T-helper 17 cell (primary cell): ENCODE measurements at places on chromosomes 1 and 21.

GRCh38 chr1:28064064-28064463 is 24.3 kb downstream of the EYA3 start:
- no peak for DNase-seq

- DNase-seq: no peak
These were observed 135.6 kb upstream of the KCNJ15 start for GRCh38 chr21:38120984-38121855.

GRCh38 chr1:17184161-17184665 is 20.7 kb upstream of the PADI1 start:
- no peak for DNase-seq

- no peak for DNase-seq
These were observed 252.1 kb downstream of the PRDM2 start for GRCh38 chr1:13951793-13952751.

DNA sequence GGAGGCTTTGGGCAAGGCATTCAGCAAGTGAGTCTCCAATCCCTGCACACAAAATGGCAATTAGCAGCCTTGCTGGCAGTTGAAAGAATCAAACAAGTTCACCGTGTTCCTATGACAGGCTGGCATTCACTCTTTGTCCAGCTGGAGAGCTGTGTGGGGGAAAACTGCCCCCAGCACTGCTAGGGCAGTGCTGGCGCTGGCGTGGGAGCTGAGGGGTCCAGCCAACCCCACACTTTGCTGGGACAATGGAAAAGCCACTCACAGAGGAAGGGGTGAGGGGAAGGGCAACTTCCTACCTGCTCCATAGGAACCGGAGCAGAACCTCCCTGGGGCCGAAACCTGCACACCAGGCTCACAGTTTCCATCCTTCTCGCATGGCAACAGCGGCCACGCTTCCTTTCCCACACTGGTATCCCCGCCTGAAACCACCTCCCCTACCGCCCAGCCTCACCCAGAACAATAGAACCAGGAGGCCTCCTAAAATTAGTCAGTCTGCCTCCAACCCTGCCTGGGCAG is 26.7 kb upstream of the KCNN3 start:
- no peak for DNase-seq

DNA sequence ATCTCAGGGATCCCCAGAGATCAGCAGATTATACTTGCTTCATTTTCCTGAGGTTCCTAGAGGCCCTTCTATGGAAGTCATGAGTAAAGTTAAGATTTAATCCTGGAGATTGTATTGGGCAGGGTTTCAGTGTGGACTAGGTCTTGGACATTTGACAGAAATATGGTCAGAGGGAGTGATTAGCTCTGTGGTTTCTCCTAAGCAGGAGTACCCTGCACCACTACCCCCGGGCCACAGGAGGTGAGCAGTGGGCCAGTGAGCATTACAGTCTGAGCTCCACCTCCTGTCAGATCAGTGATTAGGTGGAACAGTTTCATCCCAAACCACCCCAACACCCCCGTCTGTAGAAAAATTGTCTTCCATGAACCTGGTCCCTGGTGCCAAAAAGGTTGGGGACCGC is 43.2 kb downstream of the PHACTR4 start:
- DNase-seq: no peak

DNA sequence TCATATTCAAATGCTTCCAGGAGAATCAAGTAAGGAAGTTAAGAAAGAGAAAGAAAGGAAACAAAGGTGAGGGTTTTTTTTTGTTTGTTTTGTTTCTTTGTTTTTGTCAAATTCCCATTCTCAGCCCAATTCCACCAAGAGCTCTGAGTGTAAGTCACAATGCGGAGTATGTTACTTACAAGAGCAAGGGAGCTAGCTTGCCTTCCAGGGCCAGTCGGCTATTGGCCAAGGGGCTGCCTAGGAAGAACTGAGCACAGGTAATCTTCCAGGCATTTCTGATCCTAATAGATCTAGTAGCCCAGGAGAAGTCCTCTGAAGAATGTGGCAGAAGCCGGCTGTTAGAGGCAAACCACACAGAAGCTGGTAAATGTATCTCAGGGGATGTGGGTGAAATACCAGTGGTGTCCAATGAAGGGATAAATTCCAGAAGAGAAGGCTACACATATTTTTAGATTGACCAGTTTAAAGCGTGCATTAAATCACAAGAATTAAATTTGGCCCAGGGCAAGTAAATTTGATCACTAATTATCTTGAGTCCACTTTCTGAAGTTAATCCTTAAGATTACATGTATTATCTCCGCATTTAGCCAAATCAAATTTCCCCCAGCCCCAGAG is 239.6 kb upstream of the ADAMTS5 start:
- DNase-seq: no peak

GRCh38 chr21:27840262-27840661 is 873.4 kb upstream of the ADAMTS5 start:
- DNase-seq: no peak

- DNase-seq: no peak
These were observed 17.4 kb downstream of the SDE2 start for GRCh38 chr1:225981714-225982113.

- DNase-seq: no peak
These were observed 31.9 kb downstream of the CAPN9 start for GRCh38 chr1:230778916-230779590.

GRCh38 chr1:216425577-216425976 is 2.3 kb upstream of the USH2A start:
- DNase-seq: no peak

DNA sequence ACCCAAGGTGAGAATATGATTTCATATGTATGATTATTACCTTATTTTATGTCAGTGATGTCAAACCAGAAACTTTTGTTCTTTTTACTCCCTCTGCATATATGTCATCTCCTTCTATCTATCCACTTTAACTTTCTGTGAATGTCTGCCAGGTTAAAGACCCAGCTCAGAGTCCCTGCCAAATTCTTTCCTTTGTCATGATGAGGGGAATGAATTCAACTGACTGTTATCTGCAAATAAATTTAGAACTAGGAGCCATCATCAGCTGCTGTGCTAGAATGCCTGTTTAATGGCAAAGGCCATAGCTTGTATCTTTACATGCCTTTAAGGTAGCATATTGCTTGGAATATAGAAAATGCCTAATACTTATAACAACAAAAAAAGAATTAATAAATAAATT is 815.6 kb upstream of the NEGR1 start:
- no peak for DNase-seq

GRCh38 chr1:53617851-53618499 is 121.0 kb downstream of the GLIS1 start:
- DNase-seq: no peak

GRCh38 chr1:6259491-6260362 is 1.2 kb downstream of the GPR153 start:
- DNase-seq: peak; percentile 70

GRCh38 chr1:13546791-13547190 is 33.0 kb upstream of the LRRC38 start:
- DNase-seq: no peak

GRCh38 chr1:170414989-170415709 is 116.8 kb upstream of the GORAB start:
- no peak for DNase-seq

DNA sequence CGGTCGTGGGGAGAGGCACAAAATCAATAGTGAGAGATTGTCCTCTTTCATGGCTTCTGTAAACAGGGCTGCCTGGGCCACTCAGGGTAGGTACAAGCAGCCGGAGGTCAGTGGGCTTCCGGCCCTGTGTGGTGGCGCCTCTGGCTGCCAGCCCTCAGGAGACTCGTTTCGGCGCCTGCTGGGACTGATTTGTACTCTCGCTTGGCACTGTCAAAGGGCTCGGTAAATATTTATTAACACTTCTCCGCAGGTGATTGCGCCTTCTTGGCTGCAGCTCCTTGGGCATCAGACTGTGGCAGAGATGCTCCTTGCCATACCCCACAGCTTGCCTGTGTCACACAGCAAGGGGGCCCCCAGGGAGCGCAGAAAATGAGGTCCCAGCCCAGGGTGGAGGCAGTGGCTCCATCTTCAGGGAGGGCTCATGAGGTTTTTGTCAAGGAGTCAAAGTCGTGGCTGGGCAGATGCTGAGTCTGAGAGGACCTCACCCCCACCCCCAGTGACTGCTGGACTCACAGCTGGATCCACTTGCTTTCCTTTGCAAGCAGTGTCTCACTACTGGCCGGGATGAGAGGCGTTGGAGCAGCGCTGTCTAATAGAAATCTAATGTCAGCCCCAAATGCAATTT is 262.5 kb downstream of the GRIK3 start:
- no peak for DNase-seq

GRCh38 chr1:62438163-62438562 is 1.3 kb downstream of the USP1 start:
- DNase-seq: no peak

DNA sequence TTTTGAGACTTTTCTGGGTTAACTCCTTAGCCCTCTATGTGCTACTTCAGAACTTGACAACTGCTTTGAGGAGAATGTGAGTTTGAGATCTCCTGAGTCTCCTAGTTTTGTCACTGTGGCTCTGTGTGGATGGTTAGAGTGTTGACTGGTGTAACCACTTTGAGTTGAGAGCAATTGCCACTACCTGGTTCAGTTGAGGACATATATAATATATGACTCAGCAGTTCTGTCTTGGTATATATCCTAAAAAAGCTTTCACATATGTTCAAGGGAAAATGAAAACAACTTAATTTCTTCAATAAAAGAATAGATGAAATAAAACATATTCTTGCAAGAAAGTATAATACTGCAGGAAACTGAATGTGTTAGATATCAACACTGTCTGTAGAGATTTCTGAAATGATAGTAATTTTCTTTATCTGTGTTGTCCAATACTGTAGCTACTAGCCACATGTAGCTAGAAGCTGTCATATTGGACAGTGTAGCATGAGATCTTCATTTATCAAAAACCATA is 96.7 kb upstream of the QSOX1 start:
- no peak for DNase-seq

DNA sequence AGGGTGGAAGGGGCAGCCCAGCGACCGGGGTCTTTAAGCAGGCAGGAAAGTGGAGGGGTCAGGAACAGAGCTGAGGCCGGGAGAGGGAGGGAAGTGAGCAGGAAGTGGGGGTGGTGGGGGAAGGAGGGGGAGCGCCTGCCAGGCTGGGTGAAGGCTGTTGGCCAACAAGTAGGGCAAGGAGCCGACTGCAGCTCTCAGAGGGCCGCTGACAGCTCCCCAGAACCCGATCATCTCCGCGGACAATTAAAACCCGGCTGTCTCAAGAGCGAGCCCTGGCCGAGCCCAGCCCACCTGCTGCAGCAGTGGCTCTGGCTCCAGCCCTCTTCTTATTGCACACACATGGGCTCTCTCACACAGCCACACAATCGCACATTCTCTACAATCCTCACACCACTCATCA is 51.6 kb downstream of the GRIK3 start:
- DNase-seq: no peak

GRCh38 chr1:115179397-115180079 is 90.2 kb upstream of the TSPAN2 start:
- DNase-seq: no peak

GRCh38 chr21:46219591-46220239 is 8.9 kb downstream of the LSS start:
- DNase-seq: no peak

GRCh38 chr1:48876330-48876785 is 99.7 kb upstream of the BEND5 start:
- DNase-seq: no peak

DNA sequence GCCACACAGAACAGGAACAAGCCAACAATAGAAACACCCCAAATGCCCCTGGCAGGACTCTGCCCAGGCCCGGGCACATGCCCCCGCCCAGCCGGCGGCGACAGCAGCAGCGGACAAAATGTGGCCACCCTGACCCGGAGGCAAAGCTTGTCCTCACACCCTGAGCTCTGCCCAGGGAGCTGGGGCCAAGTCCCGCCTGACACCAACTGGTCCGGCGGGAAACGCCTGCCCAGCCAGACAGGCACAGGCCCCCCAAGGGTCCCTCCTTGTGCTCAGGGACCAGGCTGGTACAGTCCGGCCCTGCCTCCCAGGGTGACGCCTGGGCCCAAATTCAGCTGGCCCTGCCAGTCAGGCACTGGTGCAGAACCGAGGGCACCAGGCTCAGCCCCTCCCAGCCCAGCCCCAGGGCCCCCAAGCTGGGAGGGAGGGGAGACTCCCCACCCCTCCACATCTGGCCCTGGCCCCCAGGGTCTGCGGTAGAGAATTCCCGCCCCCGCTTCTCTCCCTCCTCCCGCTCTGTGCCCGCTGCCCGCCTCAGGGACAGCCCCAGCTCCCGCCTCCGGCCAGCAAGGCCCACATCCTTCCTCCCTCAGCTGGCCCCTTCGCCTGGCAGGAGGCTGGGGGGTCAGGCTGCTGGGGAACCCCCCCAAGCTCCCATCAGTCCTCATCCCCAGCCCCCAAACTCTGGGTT is 2.0 kb downstream of the AHDC1 start:
- DNase-seq: no peak
